Nasal cavity respiratory epithelium epithelial cell of viscerocranial mucosa (primary cell): ENCODE measurements at places on chromosomes 5 and 9. TPM values are rescaled to one million over a fixed set of nuclear protein-coding genes. Genes with fewer than 3 reads are reported as not detected.

The MZB1 gene
- 0.07 and 0.34 TPM in 2 replicates for total RNA-seq

The SRD5A1 gene
- 16.7 and 40.2 TPM in 2 replicates for total RNA-seq

The PCDHAC2 gene
- total RNA-seq, result 16.7 and 25.5 TPM in 2 replicates

The SHISAL2B gene
- total RNA-seq, result not detected in 2 replicates

The GPR151 gene
- not detected in 2 replicates for total RNA-seq

The IFNA2 gene
- total RNA-seq, result not detected in 2 replicates

The SGCD gene
- total RNA-seq, result 0.14 TPM in 1 of 2 replicates, not detected in the other

The FGF18 gene
- total RNA-seq, result under 0.01 and 0.07 TPM in 2 replicates

The LCN15 gene
- total RNA-seq, result not detected in 2 replicates

The PRRT1B gene
- total RNA-seq, result not detected in 2 replicates

The CTNNA1 gene
- 486 and 511 TPM in 2 replicates for total RNA-seq

The TMEM232 gene
- total RNA-seq, result 0.34 and 2.8 TPM in 2 replicates

The PFN3 gene
- total RNA-seq, result not detected in 2 replicates

The SVEP1 gene
- total RNA-seq, result under 0.01 and 0.28 TPM in 2 replicates

The LHX3 gene
- total RNA-seq, result not detected in 2 replicates

The GRXCR2 gene
- total RNA-seq, result not detected in 2 replicates

The SCGB3A2 gene
- total RNA-seq, result not detected in 2 replicates

The HRCT1 gene
- 0.28 and 0.34 TPM in 2 replicates for total RNA-seq

The IL33 gene
- total RNA-seq, result 2.1 and 16.6 TPM in 2 replicates

The DEPDC1B gene
- total RNA-seq, result 1.3 and 2.7 TPM in 2 replicates

The MLLT3 gene
- 20.5 and 27.7 TPM in 2 replicates for total RNA-seq

The SLC9A3 gene
- 1.0 and 1.6 TPM in 2 replicates for total RNA-seq

The DPYSL3 gene
- 1.4 and 4.6 TPM in 2 replicates for total RNA-seq

The DBH gene
- total RNA-seq, result not detected in 2 replicates

The GAS1 gene
- total RNA-seq, result 0.34 and 3.8 TPM in 2 replicates

The MCC gene
- total RNA-seq, result 58.1 and 180 TPM in 2 replicates

The PCDHGA7 gene
- under 0.01 and 1.8 TPM in 2 replicates for total RNA-seq

The BTNL9 gene
- 0.07 TPM in 1 of 2 replicates, not detected in the other for total RNA-seq

The WDR36 gene
- 69.4 and 75.0 TPM in 2 replicates for total RNA-seq

The NPDC1 gene
- 3.8 and 16.7 TPM in 2 replicates for total RNA-seq

The IRGM gene
- total RNA-seq, result not detected in 2 replicates

The KLF9 gene
- 33.8 and 58.0 TPM in 2 replicates for total RNA-seq

The PCDHB8 gene
- 0.57 TPM in 1 of 2 replicates, not detected in the other for total RNA-seq

The MACIR gene
- total RNA-seq, result 9.2 and 14.9 TPM in 2 replicates

The ACER2 gene
- total RNA-seq, result 8.2 and 15.6 TPM in 2 replicates

The DDX4 gene
- under 0.01 TPM in 1 of 2 replicates, not detected in the other for total RNA-seq

The ARRDC3 gene
- 53.0 and 106 TPM in 2 replicates for total RNA-seq

The PLK2 gene
- 472 and 511 TPM in 2 replicates for total RNA-seq

The WDR38 gene
- total RNA-seq, result not detected in 2 replicates

The ZCCHC10 gene
- 14.4 and 15.4 TPM in 2 replicates for total RNA-seq

The ARSI gene
- total RNA-seq, result 8.2 and 37.1 TPM in 2 replicates

The ADGRD2 gene
- total RNA-seq, result 0.07 and 0.34 TPM in 2 replicates

The MAML1 gene
- total RNA-seq, result 7.2 and 13.8 TPM in 2 replicates

The SLC22A5 gene
- total RNA-seq, result 10.3 and 17.9 TPM in 2 replicates

The TPPP gene
- 1.8 and 2.7 TPM in 2 replicates for total RNA-seq

The GFPT2 gene
- under 0.01 and 0.36 TPM in 2 replicates for total RNA-seq

The PCDHGA5 gene
- total RNA-seq, result under 0.01 and 0.64 TPM in 2 replicates

The ECM2 gene
- total RNA-seq, result 1.7 and 11.0 TPM in 2 replicates

The IFT74 gene
- 14.0 and 20.9 TPM in 2 replicates for total RNA-seq

The OLFM1 gene
- not detected in 2 replicates for total RNA-seq

The GABRA6 gene
- not detected in 2 replicates for total RNA-seq

The ZNF483 gene
- 0.78 and 1.4 TPM in 2 replicates for total RNA-seq

The PALM2AKAP2 gene
- total RNA-seq, result 2.7 and 14.2 TPM in 2 replicates

The ALDH1A1 gene
- 0.34 and 32.2 TPM in 2 replicates for total RNA-seq

The LCN10 gene
- not detected in 2 replicates for total RNA-seq

The TNFSF15 gene
- 0.34 and 2.8 TPM in 2 replicates for total RNA-seq

The SHROOM1 gene
- total RNA-seq, result 0.68 and 3.1 TPM in 2 replicates

The ADAMTS2 gene
- under 0.01 TPM in 1 of 2 replicates, not detected in the other for total RNA-seq
